Stimulated activated CD4-positive, alpha-beta T cell treated with anti-CD3 and anti-CD28 coated beads, Interleukin-12 subunit alpha, Interleukin-12 subunit beta, amount 100 ng/mL, for 24 hours (primary cell): ENCODE measurements at places on chromosomes 16 and 17.
A peak's percentile ranks its signal among the peaks of the same experiment; 100 is the strongest.

DNA sequence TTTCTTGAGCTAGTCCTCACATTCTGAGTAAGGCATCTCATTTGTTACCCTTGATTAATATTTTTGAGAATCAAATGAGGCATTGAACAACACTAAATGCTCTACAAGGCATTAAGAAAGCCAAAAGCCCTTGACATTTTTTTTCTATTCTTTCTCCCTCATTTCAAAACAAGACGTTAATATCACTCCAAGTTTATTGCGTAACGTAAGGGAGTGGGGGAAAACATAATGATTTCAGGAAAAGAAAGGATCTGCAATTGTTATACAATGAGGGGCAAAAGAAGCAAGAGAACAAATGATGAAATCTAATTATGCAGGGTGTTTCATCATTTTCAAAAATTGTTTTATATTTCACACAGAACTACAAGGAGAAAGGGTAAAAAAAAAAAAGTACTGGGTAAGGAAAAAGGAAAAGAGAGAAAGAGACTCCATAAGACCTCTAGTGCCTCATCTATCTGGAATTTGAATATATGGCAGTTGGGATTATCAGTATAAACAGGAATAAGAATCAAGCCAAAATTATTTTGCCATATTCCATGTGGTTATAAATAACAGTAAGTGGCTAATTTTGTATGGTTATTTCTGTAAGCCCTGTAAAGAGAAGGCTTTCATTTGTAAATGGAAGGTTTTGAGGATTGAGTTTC lies 163.0 kb downstream of the ABCA8 start:
- DNase-seq: no peak

- no peak for DNase-seq
Measured at GRCh38 chr17:4786106-4786511, at the start of gene VMO1. VMO1 (minus strand) TSS chr17:4786364; CDS start chr17:4786352, 12 bp downstream.

DNA sequence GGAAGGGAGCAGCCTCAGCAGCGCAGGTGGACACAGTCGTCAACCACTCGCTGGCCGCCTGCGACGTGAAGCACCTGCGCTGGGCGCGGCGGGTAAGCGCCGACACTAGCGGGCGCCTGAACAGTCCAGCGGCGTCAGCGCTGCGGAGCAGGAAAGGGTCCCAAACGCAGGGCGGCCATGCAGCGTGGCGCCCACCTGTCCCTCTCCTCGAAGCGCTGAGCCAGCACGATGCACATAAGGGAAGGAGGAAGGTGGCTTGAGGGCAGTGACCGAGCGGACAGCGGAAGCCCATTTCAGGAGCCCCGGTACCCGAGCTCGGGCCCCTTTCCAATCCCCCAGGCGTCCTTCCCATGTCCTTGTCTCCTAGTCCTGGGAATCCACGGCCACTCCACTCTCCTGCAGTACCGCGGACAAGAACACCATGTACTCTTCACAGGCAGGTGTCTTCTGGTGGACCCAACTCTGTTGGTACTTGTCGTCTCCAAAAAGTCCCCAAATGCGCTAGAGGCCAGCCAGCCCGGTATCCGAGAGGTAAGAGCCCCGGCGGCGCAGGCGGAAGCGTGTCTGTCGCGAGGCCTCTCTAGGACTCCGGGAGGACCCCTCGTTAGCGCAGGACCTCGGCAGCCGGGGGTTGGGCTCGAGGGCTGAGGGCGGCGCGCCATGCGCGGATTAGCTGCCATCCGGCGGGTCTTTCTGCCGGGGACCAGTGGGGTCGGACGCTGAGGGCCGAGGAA lies 14.4 kb downstream of the ZNF232 start:
- no peak for DNase-seq

- no peak for DNase-seq
Measured at GRCh38 chr17:81445642-81446503, 50.6 kb downstream of the BAHCC1 start.

GRCh38 chr17:72590882-72591281 lies 470.1 kb downstream of the SOX9 start:
- no peak for DNase-seq

- DNase-seq: peak; percentile 74
Measured at GRCh38 chr17:32998111-32998886, 6.7 kb downstream of the SPACA3 start.

GRCh38 chr17:80095844-80096475 lies 5.4 kb upstream of the GAA start:
- DNase-seq: no peak

DNA sequence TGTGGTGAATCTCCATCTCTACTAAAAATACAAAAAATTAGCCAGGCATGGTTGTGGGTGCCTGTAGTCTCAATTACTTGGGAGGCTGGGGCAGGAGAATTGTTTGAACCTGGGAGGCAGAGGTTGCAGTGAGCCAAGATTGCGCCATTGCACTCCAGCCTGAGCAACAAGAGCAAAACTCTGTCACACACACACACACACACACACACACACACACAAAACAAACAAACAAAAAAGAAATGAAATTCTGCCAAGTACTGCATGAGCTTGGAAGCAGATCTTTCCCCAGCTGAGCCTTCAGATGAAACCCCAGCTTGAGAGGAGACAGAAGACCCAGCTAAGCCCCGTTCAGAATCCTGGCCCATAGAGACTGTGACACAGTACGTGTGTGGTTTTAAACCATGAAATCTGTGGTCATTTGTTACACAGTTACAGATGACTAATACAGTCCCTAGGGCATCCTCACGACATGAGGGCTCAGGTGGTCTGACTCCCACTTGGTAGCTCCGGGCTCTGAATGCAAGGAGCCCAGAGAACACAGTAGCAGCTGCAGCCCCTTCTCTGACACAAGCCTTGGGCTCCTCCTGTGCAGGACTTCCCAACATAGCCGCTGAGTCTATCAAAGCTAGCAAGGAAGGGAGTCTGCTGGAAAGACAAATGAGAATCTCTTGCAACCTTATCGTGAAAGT lies 132.8 kb downstream of the SEC14L1 start:
- DNase-seq: no peak

DNA sequence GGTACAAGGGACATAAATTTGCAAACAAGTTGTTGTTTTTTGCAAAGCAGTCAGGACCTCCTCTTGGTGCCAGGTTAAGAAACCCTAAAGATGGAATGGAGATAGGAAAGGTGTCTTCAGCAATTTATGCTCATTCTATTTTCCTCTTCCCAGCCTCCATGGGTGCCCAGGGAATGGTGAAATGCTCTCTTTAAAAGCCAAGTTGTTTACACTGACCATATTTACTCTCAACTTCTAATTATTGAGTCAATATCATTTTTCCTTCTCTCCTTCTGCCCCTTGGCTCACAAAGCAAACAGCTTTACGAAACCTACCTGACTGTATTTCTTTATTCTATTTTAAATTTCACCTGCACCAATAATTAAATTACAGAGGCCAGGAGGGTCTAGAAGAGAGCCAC lies 138.5 kb upstream of the IRX3 start:
- DNase-seq: no peak

DNA sequence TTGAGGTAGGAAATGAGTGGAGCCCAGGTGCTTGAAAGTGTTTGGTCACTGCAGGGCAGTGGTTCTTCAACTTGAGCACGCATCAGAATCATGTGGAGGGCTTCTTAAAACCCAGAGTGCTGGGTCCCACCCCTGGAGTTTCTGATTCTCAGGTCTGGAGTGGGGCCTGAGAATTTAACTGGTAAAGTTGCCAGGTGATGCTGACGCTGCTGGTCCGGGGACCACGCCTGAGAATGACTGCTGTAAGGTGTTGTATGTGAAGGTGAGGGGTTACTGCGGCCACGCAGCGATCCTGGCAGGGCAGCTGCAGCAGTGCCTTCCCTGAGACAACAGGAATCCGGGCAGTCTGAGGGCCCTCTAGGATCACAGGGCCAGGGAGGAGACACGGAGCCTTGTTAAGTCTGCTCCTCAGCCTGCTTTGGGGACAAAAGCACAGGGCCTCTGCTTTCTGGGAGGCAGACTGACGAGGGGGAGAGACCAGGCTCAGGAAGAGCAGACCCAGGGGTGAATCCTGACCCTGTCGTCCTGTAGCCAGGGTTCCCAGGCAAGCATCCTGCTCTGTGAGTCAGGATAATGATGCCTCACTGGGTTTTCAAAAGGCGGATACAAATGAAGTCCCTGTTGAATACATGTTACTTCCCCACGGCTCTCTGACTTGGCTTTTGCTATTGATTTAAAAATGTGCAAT lies 16.2 kb downstream of the CCDC42 start:
- DNase-seq: no peak

GRCh38 chr16:69084289-69084688 lies 21.2 kb upstream of the HAS3 start:
- DNase-seq: no peak

GRCh38 chr16:74485916-74486315 lies 64.6 kb upstream of the CLEC18B start:
- DNase-seq: no peak

DNA sequence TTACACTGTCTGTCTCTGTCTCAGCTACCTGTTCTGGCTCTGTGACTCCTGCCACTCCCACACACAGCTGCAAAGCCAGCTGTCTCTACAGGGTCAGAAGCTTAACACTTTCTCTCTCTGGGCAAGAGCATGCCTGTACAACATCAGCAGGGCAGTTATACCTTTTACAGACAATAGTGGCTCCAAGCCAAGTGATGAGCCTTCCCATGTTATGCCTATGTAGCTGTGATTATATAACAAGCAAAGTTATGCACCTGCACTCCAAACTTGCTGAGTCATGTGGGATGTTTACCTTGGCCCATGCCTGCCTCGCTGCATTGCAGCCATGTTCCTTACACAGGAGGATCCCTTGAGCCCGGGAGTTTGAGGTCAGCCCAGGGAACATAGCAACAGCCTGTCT lies 31.8 kb upstream of the APPBP2 start:
- DNase-seq: no peak

- no peak for DNase-seq
Measured at GRCh38 chr16:54275956-54276355, 10.6 kb downstream of the IRX3 start.

DNA sequence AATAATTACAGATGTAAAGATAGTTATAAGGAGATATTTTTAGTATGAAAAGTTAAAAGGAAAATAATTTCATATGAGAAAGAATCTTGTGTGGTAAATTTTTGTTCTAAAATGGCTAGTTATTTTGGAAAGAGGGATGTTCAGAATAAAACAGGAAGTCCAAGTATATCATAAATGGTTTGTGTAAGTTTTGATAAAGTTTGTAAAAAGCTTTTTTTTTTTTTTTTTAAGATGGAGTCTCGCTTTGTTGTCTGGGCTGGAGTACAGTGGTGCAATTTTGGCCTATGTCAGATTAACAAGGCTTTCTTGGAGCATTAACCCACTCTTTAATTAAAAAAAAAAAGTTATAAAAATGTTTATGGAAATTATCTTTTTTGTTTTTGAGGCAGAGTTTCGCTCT lies 8.2 kb upstream of the CDK10 start:
- no peak for DNase-seq

DNA sequence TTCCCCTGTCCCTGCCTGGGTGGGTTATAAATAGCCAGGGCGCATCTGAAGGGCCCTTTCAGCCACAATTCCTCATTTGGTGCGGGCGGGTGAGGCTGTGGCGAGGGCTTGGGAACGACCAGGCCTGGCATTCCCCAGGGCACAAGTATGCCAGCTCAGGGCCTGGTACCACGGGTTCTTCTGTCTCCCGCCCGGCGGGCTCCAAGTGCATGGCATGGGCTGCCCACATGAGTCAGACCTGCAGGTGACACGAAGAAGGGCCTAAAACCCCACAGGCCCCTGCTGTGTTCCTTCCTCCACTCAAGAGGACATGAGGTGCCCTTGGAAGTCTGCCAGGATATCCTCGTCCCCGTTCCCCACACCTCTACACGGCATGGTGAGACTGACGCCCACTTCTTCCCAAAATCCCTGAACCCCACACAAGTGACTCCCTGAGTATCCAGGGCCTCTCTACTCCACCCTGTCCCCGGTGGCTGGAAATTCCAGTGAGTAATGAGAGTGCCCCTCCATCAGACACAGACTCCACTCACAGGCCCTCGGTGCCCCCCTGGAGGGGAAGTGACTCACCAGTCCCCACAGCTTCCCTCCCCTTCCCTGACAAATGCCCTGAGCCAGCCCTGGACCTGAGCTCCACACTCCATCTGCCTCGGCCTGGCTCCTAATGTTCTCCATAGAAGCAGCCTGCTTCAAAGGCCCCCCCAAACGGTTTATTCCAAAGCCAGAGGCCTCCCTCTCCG lies 68.8 kb downstream of the ABR start:
- DNase-seq: no peak

GRCh38 chr16:10987361-10988163 lies 43.2 kb downstream of the CLEC16A start:
- no peak for DNase-seq

- DNase-seq: no peak
Measured at GRCh38 chr17:34401165-34401564, 38.1 kb upstream of the CCL1 start.

GRCh38 chr17:78144147-78144719 lies 2.0 kb upstream of the C17orf99 start:
- DNase-seq: no peak

DNA sequence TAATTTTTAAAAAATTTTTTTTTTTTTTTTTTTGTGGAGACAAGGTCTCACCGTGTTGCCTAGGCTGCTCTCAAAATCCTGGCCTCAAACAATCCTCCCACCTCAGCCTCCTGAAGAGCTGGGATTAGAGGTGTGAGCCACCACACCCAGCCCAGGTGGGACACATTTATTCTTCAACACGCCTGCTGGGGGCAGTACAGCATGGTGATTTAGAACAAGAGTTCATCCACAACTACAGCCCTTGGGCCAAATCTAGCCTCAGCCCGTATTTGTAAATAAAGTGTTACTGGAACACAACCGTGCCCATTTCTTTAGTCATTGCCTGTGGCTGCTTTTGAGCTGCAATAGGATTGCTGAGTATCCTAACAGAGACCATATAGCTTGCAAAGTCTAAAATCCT lies 92.8 kb downstream of the KATNIP start:
- no peak for DNase-seq

GRCh38 chr16:77335652-77336234 lies 99.1 kb downstream of the ADAMTS18 start:
- no peak for DNase-seq

DNA sequence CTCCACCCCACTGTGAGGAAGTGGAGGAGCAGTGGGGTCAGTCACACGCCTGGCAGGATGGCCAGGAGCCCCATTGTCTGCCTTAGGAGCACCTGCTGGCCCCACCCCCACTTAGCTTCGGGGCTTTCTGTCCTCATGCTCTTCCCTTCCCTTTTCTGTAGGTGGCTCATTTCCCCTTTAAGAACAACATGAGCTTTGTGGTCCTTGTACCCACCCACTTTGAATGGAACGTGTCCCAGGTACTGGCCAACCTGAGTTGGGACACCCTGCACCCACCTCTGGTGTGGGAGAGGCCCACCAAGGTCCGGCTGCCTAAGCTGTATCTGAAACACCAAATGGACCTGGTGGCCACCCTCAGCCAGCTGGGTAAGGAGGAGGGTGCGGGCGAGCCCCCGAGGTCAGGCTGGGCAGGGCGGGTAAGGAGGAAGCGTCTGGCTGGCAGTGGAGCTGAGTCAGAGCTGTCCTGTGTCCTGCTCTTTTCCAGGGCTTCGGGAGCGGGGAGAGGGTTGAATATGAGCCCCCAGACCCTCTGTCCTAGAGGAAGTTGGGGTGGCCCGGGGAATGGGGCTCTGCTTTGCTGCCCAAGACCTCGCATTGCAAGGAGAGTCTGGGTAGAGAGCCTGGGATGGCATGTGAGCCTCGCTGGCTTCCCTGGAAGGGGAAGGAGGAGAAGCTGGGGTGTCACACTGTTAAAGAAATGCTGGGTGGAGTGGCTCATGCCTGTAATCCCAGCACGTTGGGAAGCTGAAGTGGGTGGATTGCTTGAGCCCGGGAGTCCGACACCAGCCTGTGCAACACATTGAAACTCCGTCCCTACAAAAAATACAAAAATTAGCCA lies 9.2 kb upstream of the SERPINF1 start:
- no peak for DNase-seq

- DNase-seq: no peak
Measured at GRCh38 chr17:41334385-41335305, 16.0 kb downstream of the KRT33A start.

GRCh38 chr17:73389411-73389810 lies 77.6 kb upstream of the CDC42EP4 start:
- DNase-seq: no peak
